ENCODE measurements at places on chromosomes 6 and 20. TPM values are rescaled to one million over a fixed set of nuclear protein-coding genes. Genes with fewer than 3 reads are reported as not detected.

The PAX1 gene
- total RNA-seq, result not detected

The MRPL18 gene
- 60.2 TPM for total RNA-seq

DNA sequence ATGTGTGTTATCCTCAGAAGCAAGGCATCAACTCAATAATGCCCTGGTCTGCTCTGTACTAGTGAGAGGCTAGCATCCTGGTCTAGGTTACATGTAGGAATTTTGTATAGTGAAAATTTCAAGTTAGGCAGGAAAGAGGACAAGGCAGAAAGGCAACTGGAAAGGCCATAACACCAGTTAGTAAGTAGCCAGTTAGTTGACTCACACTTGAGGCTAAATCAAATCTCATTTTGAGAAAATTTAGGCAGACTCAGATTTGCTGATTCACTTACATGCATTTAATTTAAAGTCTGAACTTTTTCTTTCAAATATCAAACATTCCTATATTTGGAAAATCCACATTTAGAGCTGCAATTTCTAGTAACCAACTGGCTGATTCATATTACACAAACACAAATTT lies 184.5 kb upstream of the TCF21 start:
- DNase-seq, result no peak

DNA sequence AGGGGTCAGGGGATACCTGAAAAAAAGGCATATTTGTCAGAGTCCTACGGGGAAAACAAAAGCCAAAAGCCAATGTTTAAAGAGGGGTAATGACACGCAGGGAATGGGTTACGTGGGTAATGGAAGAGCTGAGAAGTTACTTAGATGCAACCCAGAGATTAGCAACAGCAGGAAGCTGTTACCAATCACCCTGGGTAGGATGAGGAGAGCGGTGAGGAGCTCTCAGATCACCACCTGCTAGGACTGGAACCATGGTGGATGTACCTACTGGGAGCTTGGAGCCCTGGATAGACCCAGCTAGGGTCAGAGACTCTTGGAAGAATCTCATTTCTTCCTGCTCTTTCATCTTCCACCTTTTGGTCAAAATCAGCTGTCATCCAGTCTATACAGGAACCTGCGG lies 51.2 kb upstream of the RNF24 start:
- DNase-seq, result no peak

- no peak for DNase-seq
Measured at GRCh38 chr6:87213364-87213763, 58.0 kb downstream of the ZNF292 start.

The TRIM10 gene
- total RNA-seq, result not detected
